Parietal lobe (tissue), 2 donors: ENCODE measurements at places on chromosomes 11 and 22. TPM values are rescaled to one million over a fixed set of nuclear protein-coding genes. Genes with fewer than 3 reads are reported as not detected.

C11orf97 gene
- total RNA-seq = not detected

LMO2 gene
- total RNA-seq = 12.2 TPM

LINC01488 gene
- not detected for total RNA-seq

MYOD1 gene
- not detected for total RNA-seq

FOLR1 gene
- total RNA-seq = not detected

OR52I1 gene
- not detected for total RNA-seq

KCTD14 gene
- total RNA-seq = 1.3 TPM

TPBGL gene
- not detected for total RNA-seq

TTLL1 gene
- 49.5 TPM for total RNA-seq

PPFIA1 gene
- 71.7 TPM for total RNA-seq

TNNT3 gene
- total RNA-seq = not detected

DDX10 gene
- 24.4 TPM for total RNA-seq

SMCO4 gene
- total RNA-seq = 4.4 TPM

FLRT1 gene
- 11.9 TPM for total RNA-seq

CLDN5 gene
- total RNA-seq = 67.0 TPM

TRPM5 gene
- not detected for total RNA-seq

E2F8 gene
- total RNA-seq = 0.63 TPM

SCO2 gene
- 1.3 TPM for total RNA-seq

OR11H1 gene
- total RNA-seq = not detected

ANO9 gene
- total RNA-seq = not detected

RASSF7 gene
- total RNA-seq = 4.4 TPM

PNPLA3 gene
- total RNA-seq = 23.8 TPM

OR10A6 gene
- not detected for total RNA-seq

NRXN2 gene
- 315 TPM for total RNA-seq

TBX1 gene
- not detected for total RNA-seq

OVOL1 gene
- total RNA-seq = not detected

WNT11 gene
- 6.6 TPM for total RNA-seq

CHST1 gene
- 15.3 TPM for total RNA-seq

DYNC2H1 gene
- total RNA-seq = 87.3 TPM

MMP7 gene
- total RNA-seq = not detected

KDM4E gene
- total RNA-seq = not detected

UEVLD gene
- 16.9 TPM for total RNA-seq

CRYBA4 gene
- not detected for total RNA-seq

CDHR5 gene
- not detected for total RNA-seq

CCDC81 gene
- total RNA-seq = 2.8 TPM

MOGAT2 gene
- total RNA-seq = not detected
